ENCODE measurements at places on chromosomes 3 and 15. TPM values are rescaled to one million over a fixed set of nuclear protein-coding genes. Genes with fewer than 3 reads are reported as not detected.

Gene SEMA5B
- total RNA-seq: 0.56 TPM

Gene RTP3
- total RNA-seq: not detected

Gene HESX1
- 0.56 TPM for total RNA-seq

Gene DUOXA2
- total RNA-seq: 11.8 TPM

Gene LCTL
- total RNA-seq: not detected

Gene CCDC13
- 6.8 TPM for total RNA-seq

Gene PRKCI
- 85.0 TPM for total RNA-seq

Gene LRRC49
- 13.6 TPM for total RNA-seq

Gene FSD2
- 0.13 TPM for total RNA-seq

DNA sequence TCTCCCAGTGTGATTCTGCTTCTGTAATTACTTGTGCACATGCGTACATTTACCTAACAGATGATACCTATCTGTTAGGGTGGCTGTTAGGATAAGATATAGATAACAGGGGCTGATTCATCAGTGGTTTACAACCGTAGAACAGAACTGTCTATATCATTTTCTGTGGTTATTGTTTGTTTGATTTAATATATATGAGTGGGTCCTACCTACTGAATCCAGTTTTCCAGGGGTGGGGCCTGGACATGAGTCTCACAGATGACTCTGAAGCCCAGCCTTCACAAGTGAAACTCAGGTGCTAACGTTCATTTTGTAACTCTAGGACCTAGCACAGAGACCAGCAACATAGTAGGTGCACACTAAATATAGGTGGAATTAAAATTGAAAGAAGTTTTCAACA, 10.4 kb upstream of the ACAP2 start:
- peaks cover 25% of the 10 kb centered on the region for H3K4me1 ChIP-seq
- no peak overlapping the region for H3K27ac ChIP-seq
- no peak for DNase-seq
- no peaks in the 10 kb centered on the region for H3K36me3 ChIP-seq
- no peaks in the 10 kb centered on the region for H3K27me3 ChIP-seq

GRCh38 chr15:32838338-32838737, 120.5 kb downstream of the GREM1 start:
- no peaks in the 10 kb centered on the region for H3K36me3 ChIP-seq
- H3K4me1 ChIP-seq: no peaks in the 10 kb centered on the region
- no peak overlapping the region for H3K4me3 ChIP-seq
- DNase-seq: no peak
- H3K27ac ChIP-seq: no peak overlapping the region
- no peaks in the 10 kb centered on the region for H3K27me3 ChIP-seq

DNA sequence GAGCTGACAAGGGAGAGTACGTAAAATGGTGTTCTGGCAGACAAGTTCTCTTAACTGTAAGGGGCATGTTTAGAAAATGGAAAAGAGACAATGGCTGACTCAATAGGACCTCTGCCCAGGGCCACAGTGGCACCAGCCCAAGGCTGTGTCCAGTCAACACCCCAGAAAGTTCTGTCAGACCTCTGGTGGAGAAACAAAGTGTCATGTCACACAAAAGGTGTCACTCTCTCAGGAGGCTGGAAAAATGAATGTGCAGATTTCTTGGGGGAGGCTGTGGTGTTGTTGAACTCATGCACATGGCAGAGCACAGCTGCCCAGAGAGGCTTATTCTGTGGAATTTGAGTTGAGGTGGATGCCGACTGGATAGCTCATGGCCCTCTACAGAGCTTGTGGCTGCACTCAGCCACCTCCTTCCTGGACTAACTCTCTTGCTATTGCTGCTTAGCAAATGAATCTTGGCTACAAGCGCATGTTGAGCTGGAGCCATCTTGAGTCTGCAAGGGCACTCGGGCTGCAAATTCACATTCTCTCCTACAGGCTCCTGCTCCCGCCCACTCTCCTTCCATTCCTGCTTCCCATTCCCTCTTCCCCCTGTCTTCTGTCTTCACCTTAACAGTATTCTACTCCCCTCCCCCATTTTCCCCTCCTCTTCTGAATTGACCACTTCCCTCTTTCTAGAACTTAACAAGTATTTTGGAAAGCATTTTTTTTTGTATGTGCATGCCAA, 55.8 kb upstream of the SLC7A14 start:
- no peak overlapping the region for H3K27ac ChIP-seq
- no peak for DNase-seq
- H3K4me3 ChIP-seq: no peak overlapping the region
- H3K27me3 ChIP-seq: no peaks in the 10 kb centered on the region
- peaks cover 25% of the 10 kb centered on the region for H3K4me1 ChIP-seq
- no peaks in the 10 kb centered on the region for H3K36me3 ChIP-seq

DNA sequence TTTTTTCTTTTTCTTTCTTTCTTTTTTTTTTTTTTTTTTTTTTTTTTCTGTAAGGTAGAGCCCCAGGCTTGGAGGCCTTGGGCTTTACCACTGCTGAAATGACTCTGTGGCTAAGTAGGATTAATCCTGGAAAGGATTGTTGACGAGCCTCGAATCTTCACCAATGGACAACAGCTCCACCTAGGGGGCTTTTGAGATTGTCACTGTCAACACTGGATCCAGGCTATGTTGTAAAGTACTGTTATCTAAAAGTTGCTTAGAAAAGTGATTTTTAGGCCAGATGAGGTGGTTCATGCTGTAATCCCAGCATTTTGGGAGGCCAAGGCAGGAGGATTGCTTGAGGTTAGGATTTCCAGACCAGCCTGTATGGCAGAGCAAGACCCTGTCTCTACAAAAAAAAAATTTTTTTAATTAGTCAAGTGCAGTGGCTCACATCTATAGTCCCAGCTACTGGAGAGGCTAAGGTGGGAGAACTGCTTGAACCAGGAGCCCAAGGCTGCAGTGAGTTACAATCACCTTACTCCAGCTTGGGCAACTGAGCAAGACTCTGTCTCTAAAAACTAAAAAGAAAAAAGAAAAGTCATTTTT, 41.6 kb downstream of the KLHL18 start:
- H3K27ac ChIP-seq: no peak overlapping the region
- DNase-seq: peak; percentile 64
- H3K27me3 ChIP-seq: no peaks in the 10 kb centered on the region
- H3K4me3 ChIP-seq: no peak overlapping the region
- H3K36me3 ChIP-seq: peaks cover 17% of the 10 kb centered on the region

- H3K36me3 ChIP-seq: peaks cover 5% of the 10 kb centered on the region
- H3K27ac ChIP-seq: peak within 1 kb of the TSS; percentile 95
- DNase-seq: peak; percentile 74
These were observed at the start of gene PARP14 for GRCh38 chr3:122680475-122681283. TSS of gene PARP14 (plus strand) at chr3:122680839. CDS start at chr3:122680884, 45 bp downstream.

DNA sequence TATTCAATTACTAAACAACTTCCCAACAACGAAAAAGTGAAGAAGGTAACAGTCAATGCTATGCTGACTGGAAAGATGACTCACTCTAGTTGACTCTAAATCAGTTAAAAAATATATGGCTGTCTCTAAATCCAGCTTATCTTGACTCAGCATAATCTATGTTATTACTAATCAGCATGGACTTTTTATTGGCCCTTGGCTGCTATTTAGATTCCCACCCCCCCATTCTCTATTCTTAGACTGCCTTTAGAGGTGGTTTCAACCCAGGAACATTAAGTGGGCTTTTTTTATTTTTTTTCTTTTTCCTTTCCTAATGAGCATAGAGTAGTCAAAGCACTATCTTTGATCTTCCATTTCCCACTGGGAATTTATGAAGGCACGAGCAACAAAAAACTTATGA, 1.9 kb downstream of the PCOLCE2 start:
- no peak for DNase-seq
- H3K27me3 ChIP-seq: no peaks in the 10 kb centered on the region
- peaks cover 4% of the 10 kb centered on the region for H3K4me1 ChIP-seq
- no peak overlapping the region for H3K27ac ChIP-seq
- no peaks in the 10 kb centered on the region for H3K36me3 ChIP-seq

- H3K27me3 ChIP-seq: no peaks in the 10 kb centered on the region
- no peak for DNase-seq
- H3K4me1 ChIP-seq: no peaks in the 10 kb centered on the region
These were observed 366.7 kb upstream of the ROBO2 start for GRCh38 chr3:76673171-76673570.

- no peak for DNase-seq
- H3K4me3 ChIP-seq: no peak overlapping the region
- H3K4me1 ChIP-seq: no peaks in the 10 kb centered on the region
- no peaks in the 10 kb centered on the region for H3K36me3 ChIP-seq
- no peaks in the 10 kb centered on the region for H3K27me3 ChIP-seq
These were observed 141.6 kb upstream of the SPRED1 start for GRCh38 chr15:38111070-38111469.

GRCh38 chr3:79906106-79906505, 138.3 kb upstream of the ROBO1 start:
- H3K27ac ChIP-seq: no peak overlapping the region
- no peaks in the 10 kb centered on the region for H3K27me3 ChIP-seq
- H3K4me3 ChIP-seq: no peak overlapping the region
- no peak for DNase-seq
- H3K4me1 ChIP-seq: no peaks in the 10 kb centered on the region

- no peaks in the 10 kb centered on the region for H3K27me3 ChIP-seq
- H3K4me3 ChIP-seq: no peak overlapping the region
- H3K27ac ChIP-seq: no peak overlapping the region
- no peak for DNase-seq
- H3K36me3 ChIP-seq: no peaks in the 10 kb centered on the region
- H3K4me1 ChIP-seq: no peaks in the 10 kb centered on the region
These were observed 108.2 kb downstream of the CNTN3 start for GRCh38 chr3:74506246-74506645.

DNA sequence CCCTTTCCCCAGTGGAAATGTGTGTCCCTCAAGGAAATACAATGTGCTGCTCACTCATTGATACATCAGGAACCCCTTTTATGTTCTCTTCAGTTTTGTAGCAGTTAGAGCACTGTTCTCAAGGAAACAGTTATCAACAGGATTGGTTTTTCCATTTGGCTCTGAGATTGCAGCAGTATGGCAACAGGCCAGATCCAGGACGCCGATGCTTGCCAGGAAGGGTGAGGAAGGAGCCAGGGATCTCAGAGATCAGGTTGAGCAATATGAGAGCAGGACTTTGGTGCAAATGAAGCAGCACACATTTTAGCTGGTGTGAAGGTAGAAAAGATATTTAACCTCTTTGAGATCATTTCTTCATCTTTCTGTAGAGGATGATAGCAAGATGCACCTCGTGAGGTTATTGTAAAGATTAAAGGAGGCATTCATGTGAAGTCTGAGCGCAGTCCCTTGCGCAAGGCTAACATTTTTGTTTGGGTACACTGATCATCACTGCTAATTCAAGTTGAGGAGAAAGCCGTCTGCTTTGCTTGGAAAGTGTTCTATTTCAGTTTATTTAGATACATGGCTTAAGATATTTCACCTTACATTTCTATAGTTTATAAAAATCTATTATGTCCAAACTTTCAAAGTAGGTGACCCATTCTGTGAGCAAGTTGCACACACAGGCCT, 68.5 kb downstream of the KCNH8 start:
- H3K27me3 ChIP-seq: no peaks in the 10 kb centered on the region
- H3K4me3 ChIP-seq: no peak overlapping the region
- no peak overlapping the region for H3K27ac ChIP-seq
- peak; percentile 59 for DNase-seq
- no peaks in the 10 kb centered on the region for H3K36me3 ChIP-seq

DNA sequence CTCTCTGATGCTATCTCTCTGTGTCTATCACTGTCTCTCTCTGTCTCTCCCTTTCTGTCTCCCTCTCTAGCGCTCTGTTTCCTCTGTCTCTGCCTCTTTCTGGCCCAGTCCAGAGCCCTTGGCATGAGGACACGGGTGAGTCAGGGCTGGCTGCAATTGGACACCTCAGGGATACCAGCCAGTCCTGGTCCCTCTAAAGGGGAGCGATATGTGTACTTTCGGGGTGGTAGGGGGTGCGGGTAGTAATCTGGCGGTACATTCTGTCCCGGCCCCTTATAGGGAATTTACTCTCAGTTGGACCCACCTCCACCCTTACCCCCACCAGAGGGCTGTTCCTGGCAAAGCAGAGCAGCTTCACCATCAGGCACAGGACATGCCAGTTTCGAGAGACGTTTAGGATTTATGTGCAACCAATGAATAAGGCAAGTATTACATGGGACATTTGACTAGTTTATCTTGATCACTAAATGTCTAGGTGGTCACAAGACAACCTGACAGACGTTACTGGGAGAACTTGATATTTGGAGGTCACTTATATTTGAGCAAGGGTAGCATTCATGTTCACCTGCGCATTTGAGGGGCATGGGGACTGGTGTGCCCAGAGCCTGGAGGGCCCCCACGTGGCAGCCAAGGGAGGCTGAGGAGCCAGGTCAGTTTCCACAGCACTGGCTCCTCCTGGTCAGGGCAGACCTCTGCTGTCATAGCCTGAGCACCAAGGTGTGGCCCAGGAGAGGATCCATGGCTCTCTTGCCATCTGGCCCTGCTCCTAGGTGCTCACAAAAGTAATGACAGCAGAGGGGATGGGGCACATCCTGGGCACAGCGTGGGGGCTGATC, 256.1 kb downstream of the PLCL2 start:
- DNase-seq: no peak
- no peaks in the 10 kb centered on the region for H3K4me1 ChIP-seq
- no peak overlapping the region for H3K4me3 ChIP-seq
- no peak overlapping the region for H3K27ac ChIP-seq
- no peaks in the 10 kb centered on the region for H3K36me3 ChIP-seq

DNA sequence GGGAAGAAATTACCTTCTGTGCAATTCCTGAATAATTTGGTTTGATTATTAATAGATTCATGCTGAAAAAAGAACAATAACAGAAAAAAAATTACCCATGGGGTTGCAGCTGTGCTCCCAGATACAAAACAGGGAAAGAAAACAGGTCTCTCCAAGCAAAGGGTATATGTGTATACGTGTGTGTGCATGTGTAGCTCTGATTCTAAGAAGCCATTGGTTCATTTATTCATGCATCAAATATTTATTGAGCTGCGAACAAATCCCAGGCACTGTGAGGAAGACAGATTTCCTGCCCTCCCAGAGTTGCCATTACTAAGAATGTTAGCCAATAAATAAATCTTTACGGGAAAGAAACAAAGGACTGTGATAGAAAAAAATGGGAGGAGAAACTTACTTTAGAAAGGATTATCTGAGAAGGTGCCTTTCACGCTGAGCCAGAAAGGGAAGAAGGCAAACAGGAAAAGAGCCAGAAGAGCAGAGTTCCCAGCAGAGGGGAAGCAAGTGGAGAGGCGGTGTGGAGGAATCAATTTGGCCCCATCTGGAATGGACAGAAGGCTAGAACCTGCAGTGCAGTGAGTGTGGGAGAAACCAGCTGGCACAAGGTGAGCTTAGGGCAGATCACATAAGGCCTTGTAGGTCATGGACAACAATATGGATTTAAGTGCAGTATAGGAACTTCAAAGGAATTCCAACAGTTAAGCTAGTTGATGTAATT, 20.7 kb downstream of the CHL1 start:
- DNase-seq: no peak
- H3K27me3 ChIP-seq: no peaks in the 10 kb centered on the region
- no peak overlapping the region for H3K4me3 ChIP-seq
- no peaks in the 10 kb centered on the region for H3K4me1 ChIP-seq
- no peaks in the 10 kb centered on the region for H3K36me3 ChIP-seq
- no peak overlapping the region for H3K27ac ChIP-seq

GRCh38 chr3:107594870-107595269, 72.1 kb downstream of the BBX start:
- H3K4me3 ChIP-seq: no peak overlapping the region
- DNase-seq: no peak
- H3K27ac ChIP-seq: no peak overlapping the region
- no peaks in the 10 kb centered on the region for H3K27me3 ChIP-seq

Measured in thyroid gland (tissue), 4 donors.